Neural crest cell (in vitro differentiated cells): ENCODE measurements at places on chromosomes 2 and 18.
A peak's percentile ranks its signal among the peaks of the same experiment; 100 is the strongest.

GRCh38 chr2:38619458-38620164, 16.9 kb upstream of the HNRNPLL start:
- DNase-seq = no peak

DNA sequence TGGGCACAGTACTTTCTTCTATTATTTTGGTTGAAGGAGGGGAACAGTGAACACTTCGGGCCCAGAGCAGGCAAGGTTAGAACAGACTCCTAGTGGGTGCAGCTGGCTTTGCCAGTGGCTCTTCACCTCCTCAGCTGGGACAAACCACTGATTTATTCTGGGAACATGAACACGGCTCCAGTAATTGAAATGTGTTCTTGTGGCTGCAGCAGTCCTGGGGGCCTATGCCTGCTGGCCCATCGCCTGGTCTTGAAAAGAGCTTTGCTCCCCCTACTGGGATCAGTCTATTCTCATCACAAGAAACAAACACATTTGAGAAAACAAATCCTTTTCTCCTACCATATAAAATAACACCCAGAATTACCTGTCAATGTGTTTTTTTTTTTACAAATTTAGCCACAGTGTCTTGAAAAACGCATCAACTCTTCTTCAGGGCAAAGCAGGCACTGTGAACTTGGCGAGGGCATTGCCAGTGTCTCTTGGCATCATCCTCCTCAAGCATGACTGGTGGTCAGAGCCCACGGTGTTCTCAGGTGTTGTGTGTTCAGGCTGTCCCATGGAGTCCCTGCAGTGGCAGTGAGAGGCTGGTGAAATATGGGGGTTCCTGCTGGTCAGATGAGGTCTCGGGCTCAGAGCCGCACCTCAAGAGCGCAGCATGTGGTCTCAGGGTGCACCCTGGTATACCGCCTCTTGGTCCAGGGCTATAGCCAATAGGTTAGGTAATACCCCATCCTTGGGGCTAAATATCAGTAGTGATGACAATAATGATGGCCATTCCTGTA, 51.3 kb downstream of the RNF144A start:
- DNase-seq = no peak

DNA sequence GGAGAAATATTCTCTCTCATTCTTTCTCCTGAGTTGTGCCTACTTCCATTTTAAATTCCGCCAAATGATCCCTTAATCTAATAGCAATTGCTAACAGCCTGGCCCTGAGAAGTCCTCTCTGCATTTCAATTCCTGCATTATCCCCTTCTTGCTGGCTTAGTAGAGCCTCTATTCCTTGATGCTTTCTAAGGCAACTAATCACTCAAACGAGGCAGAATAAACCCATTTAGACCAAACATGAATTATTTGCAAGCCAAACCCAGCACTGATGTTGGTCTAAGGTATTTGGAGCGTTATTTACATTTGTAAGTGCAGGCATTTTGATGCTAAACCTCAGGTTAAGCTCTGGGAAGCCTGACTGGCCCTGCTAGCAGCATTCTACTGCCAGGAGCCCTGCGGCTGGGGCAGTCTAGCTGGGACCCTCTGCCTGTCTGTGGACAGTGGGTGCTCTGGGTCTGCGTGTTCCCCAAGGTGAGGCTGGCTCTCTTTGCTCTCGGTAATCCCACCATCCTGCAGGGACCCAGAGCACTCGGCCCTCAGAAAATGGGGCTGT, 173.1 kb upstream of the HS6ST1 start:
- no peak for DNase-seq

- DNase-seq = no peak
Observed at GRCh38 chr2:8615252-8615575, 66.6 kb upstream of the ID2 start.

DNA sequence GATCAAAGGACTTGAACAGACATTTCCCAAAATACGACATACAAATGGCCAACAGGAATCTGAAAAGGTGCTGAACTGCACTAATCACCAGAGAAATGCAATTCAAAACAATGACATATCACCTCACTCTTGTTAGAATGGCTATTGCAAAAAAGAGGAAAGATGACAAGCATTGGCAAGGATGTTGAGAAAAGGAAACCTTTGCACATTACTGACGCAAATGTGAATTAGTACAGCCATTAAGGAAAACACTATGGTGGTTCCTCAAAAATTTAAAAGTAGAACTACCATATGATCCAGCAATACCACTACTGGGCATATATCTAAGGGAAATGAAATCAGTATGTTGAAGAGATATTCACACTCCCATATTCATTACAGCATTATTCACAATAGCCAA, 57.7 kb upstream of the ASPRV1 start:
- no peak for DNase-seq

GRCh38 chr2:45649462-45649857, 2.0 kb upstream of the PRKCE start:
- no peak for DNase-seq

GRCh38 chr2:29325544-29325943, 210.3 kb downstream of the CLIP4 start:
- DNase-seq = no peak

DNA sequence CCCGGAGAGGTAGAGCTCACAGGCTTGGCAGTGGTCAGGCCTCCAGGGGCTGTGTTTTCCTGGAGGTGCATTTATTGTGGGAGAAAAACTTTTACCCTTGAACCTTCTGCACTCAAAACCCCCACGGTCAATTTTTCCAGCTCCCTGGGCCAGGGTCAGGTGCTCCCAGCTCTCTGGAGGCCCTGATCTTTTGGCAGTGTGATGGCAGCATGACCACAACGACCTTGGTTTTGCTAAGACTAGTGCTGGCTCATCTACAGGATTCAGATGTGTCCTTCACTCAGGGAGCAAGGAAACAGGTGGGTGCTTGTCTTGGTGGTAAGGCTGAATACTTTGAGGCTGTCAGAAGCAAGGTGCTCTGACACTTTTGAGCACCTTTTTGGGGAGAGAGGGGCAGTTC, 92.3 kb downstream of the CCDC93 start:
- no peak for DNase-seq

DNA sequence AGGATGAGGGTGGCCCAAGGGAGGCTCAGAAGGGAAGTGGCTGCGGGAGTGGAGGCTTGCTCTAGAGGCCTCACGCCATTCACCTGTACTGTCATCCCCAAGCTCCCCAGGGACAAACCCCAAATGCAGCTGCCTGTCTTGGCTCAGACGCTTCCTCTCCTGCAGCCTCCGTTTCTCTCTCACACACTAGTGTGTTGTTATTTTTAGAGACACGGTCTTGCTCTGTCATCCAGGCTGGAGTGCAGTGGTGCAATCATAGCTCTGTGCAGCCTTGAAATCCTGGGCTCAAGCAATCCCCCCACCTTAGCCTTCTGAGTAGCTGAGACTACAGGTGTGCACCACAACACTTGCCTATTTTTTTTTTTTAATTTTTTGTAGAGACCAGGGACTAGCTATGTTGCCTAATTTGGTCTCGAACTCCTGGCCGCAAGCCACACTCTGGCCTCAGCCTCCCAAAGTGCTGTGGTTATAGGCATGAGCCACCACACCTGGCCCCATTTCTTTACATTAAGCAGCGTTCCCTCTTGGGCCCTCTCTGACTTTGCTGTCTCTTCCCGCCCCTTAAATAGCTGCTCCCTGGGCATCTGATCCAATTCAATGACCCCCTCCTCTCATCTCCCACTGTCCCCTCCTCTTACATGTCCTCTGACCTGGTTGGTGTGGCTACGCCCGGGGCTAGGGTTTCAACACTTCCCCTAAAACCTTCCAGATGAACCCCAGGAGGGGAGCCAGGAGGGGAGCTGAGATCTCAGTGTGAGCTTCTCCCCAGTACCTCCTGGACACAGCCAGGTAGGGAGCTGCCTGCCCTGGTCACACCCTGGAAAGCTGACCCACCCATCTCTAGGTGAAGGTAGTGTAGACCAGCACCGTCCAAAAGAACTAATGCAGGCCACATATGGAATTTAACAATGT, 24.0 kb upstream of the LOXHD1 start:
- no peak for DNase-seq

GRCh38 chr2:3309496-3310355, 67.9 kb downstream of the EIPR1 start:
- DNase-seq = no peak

DNA sequence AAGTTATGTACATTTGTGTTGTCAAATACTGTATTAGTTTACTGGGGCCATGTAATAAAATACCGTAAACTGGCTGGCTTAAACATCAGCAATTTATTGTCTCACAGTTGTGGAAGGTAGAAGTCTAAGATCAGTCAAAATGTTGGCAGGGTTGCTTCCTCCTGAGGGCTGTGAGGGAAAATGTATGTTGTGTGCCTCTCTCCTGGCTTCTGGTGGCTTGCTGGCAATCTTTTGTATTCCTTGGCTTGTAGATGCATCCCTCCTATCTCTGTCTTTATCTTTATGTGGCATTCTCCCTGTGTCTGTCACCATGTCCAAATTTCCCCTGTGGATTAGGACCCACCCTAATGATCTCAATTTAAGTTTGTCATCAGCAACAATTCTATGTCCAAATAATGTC, 37.0 kb upstream of the SLC30A6 start:
- no peak for DNase-seq

DNA sequence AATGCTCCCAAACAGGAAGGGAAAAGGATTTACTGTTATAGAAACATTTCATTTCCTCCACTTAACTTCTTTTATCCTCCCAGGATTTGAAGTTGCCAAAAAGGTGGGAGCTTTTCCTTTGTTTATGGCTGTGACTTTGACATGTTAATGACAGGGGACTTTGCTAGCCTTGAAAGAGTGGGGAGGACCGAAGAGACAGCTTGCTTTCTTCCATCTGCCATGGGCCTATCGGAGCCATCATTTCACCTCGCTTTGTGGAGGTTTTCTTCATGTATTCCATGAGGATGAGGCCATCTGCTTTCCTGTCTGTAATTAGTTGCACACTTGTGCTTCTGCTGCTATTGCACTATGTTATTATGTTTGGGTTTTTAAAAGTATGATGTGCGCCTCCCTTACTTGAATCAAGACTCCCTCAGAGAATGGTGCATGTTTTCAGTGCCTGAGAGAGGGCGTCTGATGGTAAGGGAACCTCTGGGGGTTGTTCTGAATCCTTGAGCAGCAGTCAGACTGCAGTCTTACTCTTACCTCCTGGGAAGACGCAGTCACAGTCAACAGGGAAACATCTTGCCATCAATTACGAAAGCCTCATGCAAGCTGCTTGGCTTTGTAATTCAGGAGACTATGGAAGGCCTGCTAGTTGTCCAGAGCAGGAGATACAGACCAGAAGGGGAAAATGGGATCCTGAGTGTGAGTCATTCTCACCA, 173.3 kb upstream of the MGAT5 start:
- DNase-seq = no peak

DNA sequence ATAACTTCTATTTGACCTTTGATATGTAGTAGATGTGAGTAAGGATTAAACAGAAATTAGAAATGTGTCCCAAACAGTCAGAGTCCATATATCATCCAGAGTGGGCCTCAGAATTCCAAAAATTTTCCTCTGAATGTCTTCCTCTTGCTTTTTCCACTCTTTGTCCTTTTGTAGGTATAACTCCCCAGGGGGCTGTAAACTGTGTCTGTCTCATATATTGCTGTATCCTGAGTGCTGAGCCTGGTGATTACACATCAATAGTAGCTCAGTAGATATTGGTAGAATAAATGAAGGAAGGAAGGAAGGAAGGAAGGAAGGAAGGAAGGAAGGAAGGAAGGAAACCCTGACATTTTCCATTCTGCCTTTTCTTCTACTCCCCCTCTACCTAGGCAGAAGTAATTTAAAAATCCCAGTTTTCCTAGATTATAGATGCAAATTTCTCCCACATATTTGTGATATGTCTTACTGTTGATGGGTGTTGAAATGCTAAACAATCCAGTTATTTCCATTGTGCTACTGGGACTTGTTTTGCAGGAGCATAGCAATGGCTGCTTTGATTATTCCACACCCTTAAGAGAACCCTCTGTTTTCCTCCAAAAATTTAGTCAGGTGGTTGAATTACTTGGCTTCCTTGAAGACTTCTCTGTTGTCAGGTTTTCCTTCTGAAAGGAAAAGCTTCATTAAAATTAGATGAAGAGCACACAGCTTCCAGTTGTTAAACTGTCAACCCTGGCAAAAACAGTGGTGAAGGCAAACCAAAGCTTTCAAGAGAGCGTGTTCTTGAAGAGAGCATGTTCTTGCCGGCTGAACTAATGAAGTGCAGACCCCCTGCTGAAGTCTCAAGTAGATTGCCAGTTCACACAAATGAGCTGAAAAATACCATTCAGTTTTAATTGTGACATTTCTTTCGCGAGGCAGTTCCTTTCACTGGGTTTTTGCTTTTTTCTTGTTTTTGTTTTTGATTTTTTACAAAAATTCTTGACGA, 147.8 kb downstream of the KCNE4 start:
- DNase-seq = no peak

DNA sequence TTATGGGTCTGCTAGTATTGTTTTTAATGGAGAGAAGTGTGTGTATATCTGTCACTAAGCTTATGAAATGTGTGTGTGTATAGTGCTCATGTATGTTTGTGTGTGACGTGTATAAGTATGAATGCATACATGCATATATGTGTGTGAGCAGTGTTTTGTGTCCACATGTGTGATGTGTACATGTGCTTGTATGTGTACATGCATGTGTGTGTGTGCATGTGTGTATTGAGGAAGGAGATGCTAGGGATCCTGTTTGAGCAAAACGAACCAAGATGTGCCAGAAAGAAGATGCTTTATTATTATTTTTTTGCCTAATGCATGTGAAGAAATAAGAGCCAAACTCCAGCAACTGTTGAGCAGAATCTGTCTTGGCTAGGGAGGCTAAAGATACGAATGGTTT, 301.3 kb upstream of the SKOR2 start:
- DNase-seq = no peak

- DNase-seq = no peak
Observed at GRCh38 chr2:136051001-136051724, 65.7 kb upstream of the DARS1 start.

DNA sequence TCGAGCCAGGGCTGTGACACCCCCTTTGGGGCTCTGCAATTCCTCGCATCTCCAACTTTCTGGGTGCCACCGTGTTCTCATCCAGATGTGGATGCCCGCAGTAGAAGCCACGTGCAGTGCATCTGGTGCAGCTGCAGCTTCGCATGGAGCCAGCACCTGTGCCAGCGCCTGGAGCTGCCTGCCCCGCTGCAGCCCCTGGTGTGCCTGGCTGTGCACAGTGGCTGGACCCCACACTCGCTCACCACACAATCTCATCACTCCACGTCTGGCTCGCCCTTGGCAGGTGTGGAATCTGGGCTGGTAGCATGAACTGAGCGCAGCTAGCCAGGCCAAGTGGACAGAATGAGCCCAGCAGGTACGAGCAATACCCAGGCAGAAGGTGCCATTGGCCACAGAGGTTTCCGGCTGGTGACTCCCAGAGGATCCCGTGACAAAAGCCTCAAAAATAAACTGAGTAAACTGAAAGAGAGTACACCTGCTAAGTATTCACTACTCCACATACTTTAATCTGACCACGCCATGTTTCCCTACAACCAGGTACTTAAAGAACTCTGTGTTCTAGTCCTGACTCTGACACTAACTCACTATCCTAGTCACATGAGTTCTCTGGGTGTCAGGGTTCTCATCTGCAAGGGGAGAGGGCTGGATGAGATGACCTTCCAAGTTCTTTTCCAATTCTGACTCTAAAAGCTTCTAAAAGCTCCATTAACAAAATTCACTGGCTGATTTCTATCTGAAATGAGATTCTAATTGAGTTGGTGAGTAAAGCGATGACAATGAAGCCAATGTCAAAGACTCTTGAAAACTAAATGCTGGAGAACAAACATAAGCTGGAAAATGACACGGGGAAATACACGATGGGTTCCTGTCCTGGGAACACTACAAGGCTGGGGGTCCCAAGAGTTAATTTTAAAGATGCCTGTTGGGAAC, 37.1 kb downstream of the RNF152 start:
- DNase-seq = no peak

GRCh38 chr2:98175811-98176210, 88.8 kb downstream of the VWA3B start:
- DNase-seq = no peak

GRCh38 chr18:63994783-63995399, 25.0 kb downstream of the SERPINB8 start:
- peak; percentile 55 for DNase-seq
